Activated CD4-positive, alpha-beta T cell treated with anti-CD3 and anti-CD28 coated beads, Interleukin-2, amount 50 U/mL, for 24 hours (primary cell): ENCODE measurements at places on chromosomes 3 and 15.

- DNase-seq: no peak
These were observed 14.5 kb downstream of the TERB2 start for GRCh38 chr15:44971036-44971435.

GRCh38 chr3:192082730-192083660 lies 622.0 kb downstream of the PYDC2 start:
- DNase-seq: no peak

GRCh38 chr3:17872457-17872856 lies 130.0 kb upstream of the TBC1D5 start:
- no peak for DNase-seq

DNA sequence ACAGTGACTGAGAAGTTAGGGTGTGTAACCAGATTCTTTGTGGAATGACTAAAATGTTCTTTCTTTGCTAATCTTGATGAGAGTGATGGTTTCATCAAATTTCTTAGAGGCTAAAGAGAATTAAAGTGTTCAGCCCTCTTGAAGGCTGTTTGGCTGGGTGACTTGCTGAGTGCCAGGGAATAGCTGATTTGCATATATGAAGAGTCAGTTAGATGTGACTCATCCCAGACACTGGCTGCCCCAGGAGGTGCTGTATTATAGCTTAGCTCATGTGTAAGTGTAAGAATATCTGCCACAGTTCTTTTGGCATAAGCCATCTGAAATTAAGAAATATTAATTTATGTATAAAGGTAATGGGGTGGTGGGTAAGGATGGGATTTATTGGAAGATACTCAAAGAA lies 535.1 kb downstream of the NLGN1 start:
- DNase-seq: no peak

GRCh38 chr3:16494814-16495431 lies 18.6 kb downstream of the RFTN1 start:
- DNase-seq: no peak

GRCh38 chr3:106261915-106262683 lies 393.3 kb upstream of the CBLB start:
- DNase-seq: no peak
